ENCODE measurements at places on chromosomes 12 and 14.

- no peak for DNase-seq
Observed at GRCh38 chr14:91350813-91351511, 66.7 kb downstream of the CCDC88C start.

DNA sequence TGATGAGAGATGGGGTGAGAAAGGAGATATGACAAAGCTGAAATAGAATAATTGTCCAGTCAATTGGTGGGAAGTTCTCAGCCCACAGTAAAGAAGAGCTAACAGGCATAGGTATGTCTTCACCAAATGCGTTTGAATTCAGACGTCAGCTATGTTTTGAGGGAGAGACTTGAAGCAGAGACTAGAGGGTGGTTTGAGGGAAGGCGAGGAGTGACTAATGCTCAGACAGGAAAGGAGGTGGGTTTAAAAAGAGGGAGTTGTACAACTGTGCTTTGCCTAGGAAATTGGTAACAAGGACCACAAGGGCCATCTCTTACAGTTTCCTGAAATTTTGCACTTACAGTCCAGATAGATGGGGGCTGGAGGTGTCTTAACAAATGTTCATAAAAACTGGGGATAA, 6.4 kb downstream of the JKAMP start:
- no peak for DNase-seq

DNA sequence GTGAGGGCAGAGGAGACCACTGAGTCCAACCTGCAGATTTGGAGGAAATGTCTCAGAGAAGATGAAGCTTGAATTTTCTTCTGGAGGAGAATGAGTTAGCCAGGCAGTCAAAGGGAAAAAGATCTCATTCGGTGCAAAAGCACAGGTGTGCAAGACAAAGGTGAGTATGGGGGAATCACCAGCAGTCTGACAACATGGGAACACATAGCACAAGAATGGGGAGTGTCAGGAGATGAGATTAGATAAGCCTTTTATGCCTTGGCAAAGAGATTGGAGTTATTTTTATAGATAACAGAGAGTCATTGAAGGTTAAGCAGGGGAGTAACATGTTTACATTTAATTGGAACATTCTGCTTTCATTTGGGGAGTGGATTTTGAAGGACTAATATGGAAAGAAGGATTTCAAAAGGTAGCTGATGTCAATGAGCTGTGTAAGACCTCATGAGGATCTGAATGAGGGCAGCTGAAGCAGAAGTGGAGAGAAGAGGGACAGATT, 171.3 kb upstream of the NTF3 start:
- DNase-seq = no peak

- no peak for DNase-seq
Observed at GRCh38 chr12:39205969-39206368, 237.0 kb downstream of the KIF21A start.

DNA sequence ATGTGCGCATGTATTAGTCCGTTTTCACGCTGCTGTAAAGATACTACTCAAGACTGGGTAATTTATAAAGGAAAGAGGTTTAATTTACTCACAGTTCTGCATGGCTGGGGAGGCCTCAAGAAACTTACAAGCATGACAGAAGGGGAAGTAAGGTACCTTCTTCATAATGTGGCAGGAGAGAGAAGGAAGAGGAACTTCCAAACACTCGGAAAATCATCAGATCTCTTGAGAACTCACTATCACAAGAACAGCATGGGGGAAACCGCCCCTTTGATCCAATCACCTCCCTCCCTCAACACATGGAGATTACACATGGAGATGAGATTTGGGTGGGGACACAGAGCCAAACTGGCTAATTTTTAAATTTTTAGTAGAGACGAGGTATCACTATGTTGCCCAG, 41.8 kb upstream of the SNX6 start:
- DNase-seq = no peak

- no peak for DNase-seq
Observed at GRCh38 chr12:96246926-96247505, 52.8 kb downstream of the ELK3 start.

- no peak for DNase-seq
Observed at GRCh38 chr12:46263140-46264016, 5.5 kb downstream of the SLC38A1 start.

DNA sequence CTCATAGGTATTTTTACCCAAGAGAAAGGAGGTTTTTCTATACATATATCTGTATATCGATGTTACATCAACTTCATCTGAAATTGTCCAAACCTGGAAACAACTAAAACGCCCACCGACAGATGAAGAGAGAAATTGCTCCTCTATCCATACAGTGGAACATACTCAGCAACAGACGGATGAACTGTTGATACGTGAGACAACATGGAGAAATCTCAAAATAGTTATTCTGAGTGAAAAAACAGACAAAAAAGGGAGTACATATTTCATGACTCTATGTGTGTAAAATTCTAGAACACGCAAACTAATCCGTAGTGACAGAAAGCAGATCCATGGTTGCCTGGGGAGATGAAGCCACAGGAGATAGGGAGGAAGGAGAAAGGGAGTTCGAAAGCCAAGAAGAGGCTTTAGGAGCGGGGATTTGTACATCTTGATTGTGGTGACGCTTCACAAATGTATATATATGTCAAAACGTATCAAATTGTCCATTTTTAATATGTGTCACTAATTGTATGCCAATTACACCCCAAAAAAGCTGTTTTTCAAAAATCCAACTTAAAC, 37.6 kb upstream of the C14orf180 start:
- no peak for DNase-seq

DNA sequence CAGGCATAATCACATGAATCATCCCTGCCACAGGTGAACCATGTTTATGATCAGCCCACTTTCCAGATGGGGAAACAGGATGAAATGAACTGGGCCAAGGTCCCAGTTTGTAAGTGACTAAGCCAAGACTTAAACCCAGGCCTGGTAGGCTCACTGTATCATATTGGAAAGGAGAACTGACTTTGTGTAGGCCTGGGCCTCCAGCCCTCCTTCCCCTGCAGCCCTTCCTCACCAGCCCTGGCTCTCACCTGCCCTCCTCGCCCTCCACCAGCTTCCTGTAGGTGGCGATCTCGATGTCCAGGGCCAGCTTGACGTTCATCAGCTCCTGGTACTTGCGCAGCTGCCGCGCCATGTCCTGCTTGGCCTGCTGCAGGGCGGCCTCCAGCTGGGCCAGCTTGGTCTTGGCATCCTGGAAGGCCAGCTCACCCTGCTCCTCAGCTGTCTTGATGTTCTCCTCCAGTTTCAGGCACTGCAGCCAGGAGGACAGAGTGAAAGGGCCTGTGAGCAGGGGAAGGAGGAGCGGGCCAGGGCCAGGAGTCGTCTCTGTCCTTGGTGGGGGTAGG, 19.8 kb downstream of the KRT80 start:
- no peak for DNase-seq

DNA sequence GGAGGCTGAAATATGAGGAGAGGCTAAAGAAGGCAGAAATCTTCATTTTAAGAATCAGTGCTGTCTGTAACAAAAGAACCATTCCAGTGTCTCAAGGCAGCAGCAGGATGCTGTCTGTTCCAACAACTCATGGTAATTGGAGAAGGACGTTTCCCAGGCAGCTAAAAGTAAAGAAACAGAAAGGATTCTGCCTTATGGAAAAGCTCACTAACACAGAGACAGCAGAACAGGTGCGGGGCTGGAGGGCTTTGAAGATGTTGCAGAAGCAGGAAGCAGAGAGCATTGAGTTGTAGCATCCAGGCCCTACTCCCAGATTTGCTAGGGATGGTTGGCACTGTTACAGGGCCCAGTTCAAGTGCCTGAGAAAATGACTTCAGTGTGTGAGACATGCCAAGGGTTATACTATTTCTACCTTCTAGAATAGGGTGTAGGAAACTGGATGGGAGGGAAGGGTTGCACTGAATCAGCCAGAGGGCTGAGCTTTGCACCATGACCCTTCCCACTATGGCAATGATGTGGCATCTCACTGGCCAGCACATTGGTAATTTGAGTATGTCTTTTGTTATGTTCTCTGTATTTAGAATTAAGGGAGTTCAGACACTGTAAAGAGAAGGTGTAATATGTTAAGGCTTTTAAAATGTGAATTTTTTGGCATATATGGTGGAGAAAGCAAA, 160.0 kb upstream of the FBXO33 start:
- DNase-seq = no peak

- DNase-seq = no peak
Observed at GRCh38 chr12:121942145-121942718, 23.8 kb downstream of the CFAP251 start.

GRCh38 chr14:61388976-61389576, 67.7 kb downstream of the PRKCH start:
- DNase-seq = no peak

GRCh38 chr12:57940052-57940914, 1.1 kb upstream of the ATP23 start:
- DNase-seq = no peak

DNA sequence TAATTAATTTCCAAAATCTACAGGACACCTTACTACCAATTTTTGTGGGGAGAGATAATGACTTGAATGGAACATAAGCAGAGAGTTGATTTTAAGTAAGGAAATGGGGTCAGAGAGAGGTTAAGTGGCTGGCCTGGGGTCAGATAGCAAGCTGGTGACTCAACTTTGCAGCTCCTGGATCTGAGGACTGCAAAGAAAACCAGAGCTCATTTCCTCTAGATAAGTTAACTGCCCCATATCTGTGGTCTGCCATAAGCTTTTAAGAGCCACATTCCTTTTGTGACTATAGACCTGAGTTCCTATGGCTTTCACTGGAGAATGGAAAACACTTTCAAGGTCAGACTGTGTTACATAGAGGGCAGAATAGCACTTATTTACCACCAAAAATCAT, 201.2 kb upstream of the PRICKLE1 start:
- DNase-seq = no peak

GRCh38 chr14:98170575-98170974, 1101.4 kb downstream of the BCL11B start:
- DNase-seq = no peak

GRCh38 chr12:49946086-49946485, 4.5 kb upstream of the AQP2 start:
- DNase-seq = no peak

DNA sequence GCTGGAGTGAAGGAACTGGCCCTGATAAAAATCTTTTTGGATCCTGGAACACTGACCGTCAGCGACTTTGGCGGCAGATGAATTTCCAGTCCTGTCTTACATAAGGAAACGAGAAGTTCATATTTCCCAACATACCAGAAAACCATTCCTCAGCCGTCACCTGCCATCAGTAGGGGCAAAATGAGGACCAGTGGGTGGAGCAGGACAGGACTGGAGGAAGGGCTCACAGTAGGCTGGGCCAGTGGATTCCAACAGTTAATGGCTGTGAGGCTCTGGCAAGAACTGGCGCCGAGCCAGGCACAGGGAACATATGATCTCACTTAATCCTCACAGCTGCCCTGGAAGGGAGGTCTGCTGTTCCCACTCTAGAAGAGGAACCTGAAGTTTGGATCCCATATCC, 67.2 kb upstream of the FAM181A start:
- DNase-seq = no peak

- peak; percentile 62 for DNase-seq
Observed at GRCh38 chr14:68589447-68590200, 203.2 kb downstream of the ZFP36L1 start.

- DNase-seq = no peak
Observed at GRCh38 chr12:132083614-132083940, 60.5 kb downstream of the DDX51 start.

- DNase-seq = no peak
Observed at GRCh38 chr12:39451977-39452376, 9.1 kb upstream of the KIF21A start.

- DNase-seq = no peak
Observed at GRCh38 chr14:106875503-106875902, 1349.1 kb downstream of the TMEM121 start.

DNA sequence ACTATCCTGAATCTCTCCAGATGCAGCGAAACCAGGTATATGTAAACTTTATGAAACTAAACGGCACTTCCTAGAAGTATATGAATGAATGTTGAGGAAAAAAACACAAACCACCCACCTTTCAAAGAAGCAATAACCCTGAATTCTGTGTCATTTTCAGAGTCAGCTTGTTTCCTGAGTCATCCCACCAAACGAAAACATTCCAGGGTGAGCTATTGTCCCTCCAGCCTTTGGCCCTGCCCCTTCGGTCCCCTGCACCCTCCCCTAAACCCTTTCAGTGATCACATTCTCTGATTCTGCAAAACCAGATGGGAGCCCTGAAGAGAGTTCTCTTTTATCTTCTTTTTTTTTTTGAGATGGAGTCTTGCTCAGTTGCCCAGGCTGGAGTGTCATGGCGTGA, 202.6 kb upstream of the ALG10B start:
- DNase-seq = no peak

- DNase-seq = no peak
Observed at GRCh38 chr12:52323416-52324152, 2.4 kb upstream of the KRT83 start.

DNA sequence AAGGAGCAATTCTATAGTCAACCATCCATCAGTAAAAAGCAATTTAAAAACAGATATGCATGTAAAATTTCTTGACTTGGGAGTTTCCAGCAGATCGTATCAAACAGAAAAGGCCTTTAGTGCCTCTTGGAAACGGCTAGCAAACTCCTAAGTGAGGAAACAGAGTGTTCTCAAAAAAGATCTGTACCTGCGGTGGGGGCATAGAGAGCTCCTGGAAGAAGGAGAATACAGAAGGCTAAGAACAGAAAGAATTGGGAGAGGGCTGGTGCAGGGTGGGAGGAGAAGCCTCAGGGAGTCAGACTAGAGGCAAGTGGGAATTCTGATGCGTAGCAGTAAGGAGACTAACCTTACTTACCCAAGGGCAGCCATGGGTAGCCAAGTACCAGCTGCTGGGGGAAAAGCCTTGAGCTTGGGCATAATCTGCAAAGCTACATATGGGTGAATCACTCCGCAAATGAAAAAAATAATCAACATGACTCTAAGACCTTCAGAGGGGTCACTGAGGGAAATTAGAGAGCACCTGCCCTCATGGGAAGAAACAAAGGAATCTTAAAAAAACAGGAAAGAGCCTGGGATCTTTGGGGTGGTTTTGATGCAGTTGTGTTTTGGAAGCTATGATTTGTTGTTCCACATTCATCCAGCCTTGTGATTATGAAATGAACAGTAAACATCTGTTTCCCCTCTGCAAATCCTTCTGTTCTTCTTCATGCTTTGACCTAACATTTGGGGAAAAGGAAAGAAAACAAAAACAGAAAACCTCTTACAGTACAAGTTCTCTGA, 10.4 kb downstream of the RHOJ start:
- DNase-seq = no peak

DNA sequence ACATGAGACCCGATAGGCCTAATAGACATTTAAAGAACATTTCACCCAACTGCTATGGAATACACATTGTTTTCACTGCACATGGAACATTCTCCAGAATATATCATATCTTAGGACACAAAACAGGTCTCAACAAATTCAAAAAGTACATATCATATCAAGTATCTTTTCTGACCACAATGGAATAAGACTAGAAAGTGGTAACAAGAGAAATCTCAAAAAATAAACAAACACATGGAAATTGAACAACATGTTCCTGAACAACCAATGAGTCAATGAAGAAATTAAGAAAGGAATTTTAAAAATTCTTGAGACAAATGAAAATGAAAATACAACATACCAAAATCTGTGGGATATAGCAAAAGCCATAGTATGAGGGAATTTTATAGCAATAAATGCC, 208.1 kb downstream of the PTPRO start:
- no peak for DNase-seq

GRCh38 chr14:69753860-69754259, 13.1 kb upstream of the SRSF5 start:
- no peak for DNase-seq

Measured in AG09319 (cell line).